Stimulated activated CD8-positive, alpha-beta memory T cell treated with anti-CD3 and anti-CD28 coated beads, Interleukin-2, amount 100 ng/mL, for 1 hour (primary cell): ENCODE measurements at places on chromosomes 5 and 9.
A peak's percentile ranks its signal among the peaks of the same experiment; 100 is the strongest.

- DNase-seq, result no peak
Measured at GRCh38 chr5:72487177-72487576, 20.0 kb downstream of the ZNF366 start.

GRCh38 chr9:135622415-135623020 lies 16.8 kb downstream of the GLT6D1 start:
- DNase-seq, result no peak

DNA sequence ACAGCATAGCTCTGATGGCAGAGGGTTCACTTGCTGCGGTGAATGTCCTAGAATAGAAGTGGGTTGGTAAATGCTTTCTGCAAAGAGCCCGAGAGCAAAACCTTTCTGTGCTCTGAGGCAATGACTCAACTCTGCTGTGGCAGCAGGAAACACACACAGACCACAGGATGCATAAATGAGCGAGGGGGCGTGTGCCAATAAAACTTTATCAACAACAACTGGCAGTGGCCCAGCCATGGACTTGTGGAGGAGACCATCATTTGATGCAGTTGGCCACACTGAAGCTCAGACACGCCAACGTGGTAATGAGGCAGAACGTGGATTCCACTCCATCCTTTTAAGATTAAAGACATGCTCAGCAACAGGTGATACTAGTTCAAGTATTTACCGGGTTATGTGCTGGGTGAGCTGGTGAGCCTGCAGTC lies 6.8 kb downstream of the MRPL36 start:
- DNase-seq, result peak; percentile 42

DNA sequence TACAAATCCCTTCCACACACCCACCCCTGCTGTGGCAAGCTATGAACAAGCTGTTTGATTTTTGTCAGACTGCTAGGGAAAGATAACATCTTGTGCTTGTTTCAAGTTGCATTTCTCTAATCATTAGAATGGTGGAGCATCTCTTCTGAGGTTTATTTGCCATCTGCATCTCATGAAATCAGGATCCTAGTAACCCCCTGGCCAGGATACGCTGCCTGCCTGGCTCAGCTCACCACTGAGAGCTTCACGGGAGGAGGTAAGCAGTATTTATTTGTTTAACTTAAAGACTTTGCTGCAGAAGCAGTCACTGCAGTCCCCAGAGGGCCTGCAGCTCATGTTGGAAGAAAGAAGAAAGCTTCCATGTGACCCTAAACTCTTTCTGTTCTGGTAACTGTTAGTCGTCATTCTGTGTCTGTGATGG lies 83.3 kb upstream of the CXCL14 start:
- no peak for DNase-seq

DNA sequence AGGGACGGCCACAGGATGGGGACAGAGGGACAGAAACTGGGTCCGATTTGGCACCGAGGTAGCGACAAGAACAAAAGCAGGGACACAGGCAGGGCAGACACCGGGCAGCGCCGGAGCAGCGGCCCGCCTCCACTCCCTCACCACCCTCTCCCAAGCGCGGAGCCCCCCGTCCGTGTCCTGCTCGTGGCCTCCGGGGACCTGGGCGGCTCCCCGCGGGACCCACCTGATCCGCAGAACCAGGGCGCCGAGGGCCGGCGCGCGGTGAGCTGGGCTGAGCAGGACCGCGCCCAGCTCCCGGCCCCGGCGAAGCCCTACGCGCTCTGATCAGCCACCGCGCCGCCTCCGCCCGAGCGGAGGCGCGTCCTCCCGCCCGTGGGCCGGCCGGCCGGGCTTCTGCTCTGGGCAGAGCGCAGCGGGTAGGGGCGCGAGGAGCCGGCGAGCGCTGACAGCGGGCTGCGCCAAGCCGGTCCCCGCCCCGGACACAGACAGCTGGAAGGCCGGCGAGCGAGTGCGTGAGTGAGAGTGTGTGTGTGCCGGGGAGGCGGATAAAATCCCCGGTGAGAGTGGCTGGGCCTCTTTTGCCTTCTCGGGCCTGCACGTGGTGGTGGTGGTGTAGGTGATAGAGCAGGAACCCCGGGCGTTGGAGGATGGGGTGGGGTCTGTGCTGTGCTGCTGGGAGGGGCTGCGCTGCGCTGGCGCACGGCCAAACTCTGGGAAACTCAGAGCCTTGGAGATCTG lies at the start of gene GGTA1:
TSS of gene GGTA1 (minus strand) at position 418 of the 738 bp plus-strand sequence. CDS start 31,922 bp downstream, outside the sequence.
- DNase-seq, result no peak
